ENCODE measurements at places on chromosomes 6 and 20.
A peak's percentile ranks its signal among the peaks of the same experiment; 100 is the strongest.

DNA sequence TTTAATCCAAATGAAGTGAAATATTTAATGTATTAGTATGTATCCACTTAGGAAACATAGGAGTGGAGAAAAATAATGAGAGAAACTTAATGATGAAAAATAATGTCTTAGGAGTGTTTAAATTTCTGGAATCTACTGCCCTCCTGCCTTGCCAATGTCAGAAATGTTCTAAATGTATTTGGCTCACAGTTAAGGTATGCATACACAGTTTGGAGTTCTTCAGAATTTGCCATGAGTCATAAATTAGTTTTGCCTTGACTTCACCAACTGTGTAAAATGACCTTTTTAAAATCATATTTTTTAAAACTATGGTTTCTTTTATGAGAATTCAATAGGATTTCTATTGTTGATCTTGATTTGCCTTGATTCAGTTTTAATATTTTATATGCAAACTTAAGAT is 191.7 kb upstream of the HSF2 start:
- H3K4me3 ChIP-seq = no peak overlapping the region
- DNase-seq = no peak
- no peaks in the 10 kb centered on the region for H3K36me3 ChIP-seq
- H3K27ac ChIP-seq = no peak overlapping the region

GRCh38 chr6:34810936-34811632 is 19.2 kb downstream of the BLTP3A start:
- peak overlapping the region; percentile 21 for H3K4me3 ChIP-seq
- peaks cover 41% of the 10 kb centered on the region for H3K4me1 ChIP-seq
- no peaks in the 10 kb centered on the region for H3K27me3 ChIP-seq

GRCh38 chr6:72367439-72367838 is 254.4 kb upstream of the KCNQ5 start:
- H3K36me3 ChIP-seq = no peaks in the 10 kb centered on the region
- peaks cover 21% of the 10 kb centered on the region for H3K4me1 ChIP-seq
- no peaks in the 10 kb centered on the region for H3K27me3 ChIP-seq
- no peak overlapping the region for H3K4me3 ChIP-seq
- H3K27ac ChIP-seq = no peak overlapping the region
- DNase-seq = no peak

GRCh38 chr6:56401477-56402070 is 154.2 kb upstream of the COL21A1 start:
- DNase-seq = no peak
- no peaks in the 10 kb centered on the region for H3K27me3 ChIP-seq
- peaks cover 43% of the 10 kb centered on the region for H3K4me1 ChIP-seq
- no peak overlapping the region for H3K4me3 ChIP-seq
- H3K36me3 ChIP-seq = no peaks in the 10 kb centered on the region

DNA sequence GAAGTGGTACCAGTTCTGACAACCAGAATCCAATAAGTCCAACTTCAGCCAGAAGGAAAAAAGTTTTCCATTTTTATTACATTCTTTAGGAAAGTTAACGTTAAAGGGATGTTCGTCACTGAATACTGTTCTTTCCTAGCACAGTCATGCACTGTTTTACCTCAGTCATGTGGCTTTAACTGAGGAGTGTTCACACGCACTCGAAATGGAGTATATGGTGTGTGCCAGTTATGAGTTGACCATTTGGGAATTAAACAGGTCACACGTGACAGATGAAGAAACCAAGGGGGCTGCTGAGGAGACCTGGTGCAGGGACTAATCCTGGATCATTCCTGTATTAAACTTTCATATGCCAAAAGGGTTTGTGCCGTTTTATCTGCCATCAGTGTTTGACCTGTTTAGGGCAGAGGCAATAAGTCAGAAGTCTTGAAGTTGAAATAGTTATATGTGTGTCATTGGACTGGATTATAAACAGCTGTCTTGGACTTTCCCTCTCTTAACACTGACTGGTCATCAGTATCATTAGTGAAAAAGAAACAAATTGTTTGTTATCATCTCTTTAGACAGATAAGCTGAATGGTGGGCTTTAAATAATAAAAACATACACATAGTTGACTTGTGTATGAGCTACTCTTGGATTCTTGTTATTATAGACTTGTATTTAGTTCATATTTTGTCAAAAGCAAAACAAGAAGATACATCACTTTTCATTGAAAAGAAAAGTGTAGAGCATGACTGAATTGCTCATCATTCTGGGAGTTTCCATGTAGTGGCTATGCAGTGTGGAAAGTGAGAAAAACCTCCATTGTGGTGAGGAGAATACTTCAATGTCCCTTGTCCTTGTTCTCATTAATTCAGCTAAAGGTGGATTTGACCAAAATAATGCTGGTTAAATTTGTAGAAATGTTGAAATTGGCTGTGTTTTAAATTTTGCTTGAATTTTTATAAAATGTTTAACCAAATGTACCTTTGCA is 123.5 kb upstream of the SAMD5 start:
- no peaks in the 10 kb centered on the region for H3K27me3 ChIP-seq
- H3K27ac ChIP-seq = no peak overlapping the region
- no peak overlapping the region for H3K4me3 ChIP-seq
- DNase-seq = no peak
- H3K4me1 ChIP-seq = no peaks in the 10 kb centered on the region
- H3K36me3 ChIP-seq = peaks cover 12% of the 10 kb centered on the region

DNA sequence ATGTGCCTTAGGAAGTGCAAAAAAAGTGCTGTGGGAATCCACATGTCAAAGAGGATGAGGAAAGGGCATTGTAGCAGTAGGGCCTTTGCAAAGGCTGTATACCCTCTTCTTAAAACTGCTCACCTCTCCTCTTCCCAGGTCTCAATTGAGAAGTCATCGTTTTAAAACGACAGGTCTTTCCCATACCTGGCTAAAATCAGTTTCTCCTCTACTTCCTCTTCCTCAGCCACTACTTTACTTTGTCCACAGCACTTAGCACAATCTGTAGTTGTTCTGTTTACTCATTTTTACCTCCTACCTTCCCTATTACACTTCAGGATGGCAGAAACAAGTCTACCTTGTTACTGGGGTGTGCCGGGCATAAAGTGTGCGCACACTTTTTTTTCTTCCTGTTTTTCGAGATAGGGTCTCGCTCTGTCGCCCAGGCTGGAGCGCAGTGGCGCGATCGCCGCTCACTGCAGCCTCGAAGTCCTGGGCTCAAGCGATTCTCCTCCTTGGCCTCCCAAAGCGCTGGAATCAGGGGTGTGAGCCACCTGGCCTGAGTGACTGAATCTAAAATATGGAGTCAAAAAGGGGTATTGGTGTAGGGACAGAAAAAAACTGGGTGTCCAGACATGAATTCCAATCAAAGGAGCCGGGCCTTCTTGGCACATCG is 9.8 kb upstream of the ELOVL5 start:
- H3K4me1 ChIP-seq = peaks cover 42% of the 10 kb centered on the region
- H3K27ac ChIP-seq = peak overlapping the region; percentile 88
- H3K27me3 ChIP-seq = no peaks in the 10 kb centered on the region
- H3K36me3 ChIP-seq = no peaks in the 10 kb centered on the region
- no peak for DNase-seq
- peak overlapping the region; percentile 72 for H3K4me3 ChIP-seq

GRCh38 chr6:45423111-45423823 is 45.5 kb upstream of the SUPT3H start:
- peak overlapping the region; percentile 73 for H3K27ac ChIP-seq
- H3K4me3 ChIP-seq = peak overlapping the region; percentile 93
- no peaks in the 10 kb centered on the region for H3K27me3 ChIP-seq

GRCh38 chr6:167005350-167006159 is 6.4 kb downstream of the CEP43 start:
- no peak for DNase-seq
- no peaks in the 10 kb centered on the region for H3K27me3 ChIP-seq
- peaks cover 2% of the 10 kb centered on the region for H3K4me1 ChIP-seq
- no peak overlapping the region for H3K27ac ChIP-seq
